PC-3 (cell line): ENCODE measurements at places on chromosomes 13 and 19. TPM values are rescaled to one million over a fixed set of nuclear protein-coding genes. Genes with fewer than 3 reads are reported as not detected.

The MAMSTR gene
- 0.18 and 0.40 TPM in 2 replicates for total RNA-seq

The ZNF480 gene
- 7.3 and 9.6 TPM in 2 replicates for total RNA-seq

The EIF3K gene
- total RNA-seq = 310 and 414 TPM in 2 replicates

DNA sequence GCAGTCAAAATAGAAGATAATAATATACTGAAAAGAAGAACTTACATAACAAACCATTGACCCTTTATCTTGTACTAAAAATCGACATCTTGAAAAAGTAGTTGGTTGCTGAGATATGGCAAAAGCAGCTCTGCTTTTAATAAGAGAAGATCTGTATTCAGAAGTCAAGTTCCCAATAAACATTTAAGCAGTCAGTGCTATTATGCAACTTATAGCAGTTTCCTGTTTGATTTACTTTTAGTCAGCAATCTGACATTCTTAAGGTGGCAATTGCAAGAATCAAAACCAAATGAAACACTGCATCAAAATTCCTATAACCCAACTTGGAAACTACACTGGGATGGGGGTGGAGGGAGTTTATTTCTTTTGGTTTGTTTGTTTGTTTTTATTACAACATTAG lies 165.5 kb downstream of the TBC1D4 start:
- no peak overlapping the region for H3K4me3 ChIP-seq
- peaks cover 21% of the 10 kb centered on the region; the same call in 1 of the 2 replicates for H3K4me1 ChIP-seq
- no peaks in the 10 kb centered on the region for H3K27me3 ChIP-seq
- H3K27ac ChIP-seq = no peak overlapping the region
- DNase-seq = peak; percentile 40

GRCh38 chr13:38943231-38943630 lies 47.4 kb downstream of the STOML3 start:
- peaks cover 7% of the 10 kb centered on the region; the same call in 1 of the 2 replicates for H3K4me1 ChIP-seq
- DNase-seq = no peak
- H3K27me3 ChIP-seq = peaks cover 6% of the 10 kb centered on the region
- H3K4me3 ChIP-seq = no peak overlapping the region

GRCh38 chr13:93467175-93467574 lies 240.6 kb downstream of the GPC6 start:
- H3K4me3 ChIP-seq = no peak overlapping the region
- no peaks in the 10 kb centered on the region for H3K27me3 ChIP-seq
- H3K4me1 ChIP-seq = no peaks in the 10 kb centered on the region
- H3K27ac ChIP-seq = no peak overlapping the region

GRCh38 chr13:39405107-39405506 lies 197.9 kb downstream of the LHFPL6 start:
- no peaks in the 10 kb centered on the region for H3K36me3 ChIP-seq
- no peak overlapping the region for H3K27ac ChIP-seq
- H3K4me3 ChIP-seq = no peak overlapping the region

- H3K36me3 ChIP-seq = peaks cover 6% of the 10 kb centered on the region; the same call in 1 of the 2 replicates
- H3K4me3 ChIP-seq = no peak overlapping the region
- no peak overlapping the region for H3K27ac ChIP-seq
- no peaks in the 10 kb centered on the region for H3K4me1 ChIP-seq
- H3K27me3 ChIP-seq = no peaks in the 10 kb centered on the region
- DNase-seq = peak; percentile 22
Measured at GRCh38 chr19:21439201-21439751, 42.3 kb downstream of the ZNF493 start.

- peak; percentile 89 for DNase-seq
- no peaks in the 10 kb centered on the region for H3K27me3 ChIP-seq
- H3K27ac ChIP-seq = peak overlapping the region; percentile 80
- peaks cover 13% of the 10 kb centered on the region for H3K4me1 ChIP-seq
- no peaks in the 10 kb centered on the region for H3K36me3 ChIP-seq
- H3K4me3 ChIP-seq = peak overlapping the region; percentile 16; the same call in 1 of the 2 replicates
Measured at GRCh38 chr13:46339035-46339666, 47.9 kb downstream of the RUBCNL start.

GRCh38 chr13:34881494-34881893 lies 60.6 kb upstream of the NBEA start:
- peaks cover 8% of the 10 kb centered on the region for H3K4me1 ChIP-seq
- H3K27me3 ChIP-seq = no peaks in the 10 kb centered on the region
- no peaks in the 10 kb centered on the region for H3K36me3 ChIP-seq

GRCh38 chr13:53460796-53461195 lies 432.2 kb downstream of the OLFM4 start:
- no peak overlapping the region for H3K27ac ChIP-seq
- H3K36me3 ChIP-seq = no peaks in the 10 kb centered on the region
- no peaks in the 10 kb centered on the region for H3K27me3 ChIP-seq
- DNase-seq = no peak
- no peaks in the 10 kb centered on the region for H3K4me1 ChIP-seq
- H3K4me3 ChIP-seq = no peak overlapping the region

GRCh38 chr19:24069905-24070657 lies 16.9 kb upstream of the ZNF254 start:
- H3K4me1 ChIP-seq = no peaks in the 10 kb centered on the region
- no peak overlapping the region for H3K4me3 ChIP-seq
- no peak overlapping the region for H3K27ac ChIP-seq
- H3K36me3 ChIP-seq = peaks cover 44% of the 10 kb centered on the region
- peak; percentile 45 for DNase-seq
- H3K27me3 ChIP-seq = no peaks in the 10 kb centered on the region

GRCh38 chr19:32181216-32181920 lies 164.0 kb upstream of the ZNF507 start:
- no peak overlapping the region for H3K27ac ChIP-seq
- DNase-seq = no peak
- H3K4me1 ChIP-seq = no peaks in the 10 kb centered on the region
- no peaks in the 10 kb centered on the region for H3K36me3 ChIP-seq
- no peak overlapping the region for H3K4me3 ChIP-seq

DNA sequence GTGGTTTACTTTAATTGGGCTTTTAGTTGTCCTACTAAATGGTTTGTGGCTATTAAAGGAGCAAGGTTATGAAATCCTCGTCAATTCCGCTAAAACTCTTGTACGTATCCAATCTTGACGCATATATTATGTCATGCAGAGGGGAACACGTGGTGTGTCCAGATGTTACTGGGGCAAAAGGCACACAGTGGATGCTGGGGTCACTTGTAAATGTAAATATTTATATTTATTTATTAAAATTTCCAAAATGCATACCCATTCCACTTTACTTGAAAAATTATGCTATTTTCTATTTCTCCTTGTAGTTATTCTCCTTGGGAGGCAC lies 36.7 kb upstream of the SLC46A3 start:
- peaks cover 18% of the 10 kb centered on the region for H3K4me1 ChIP-seq
- H3K27ac ChIP-seq = no peak overlapping the region
- H3K27me3 ChIP-seq = no peaks in the 10 kb centered on the region
